ENCODE measurements at places on chromosomes 2 and 18.

GRCh38 chr18:3225588-3225987 is 5.8 kb upstream of the MYOM1 start:
- DNase-seq = no peak

GRCh38 chr18:26940744-26941398 is 75.4 kb upstream of the AQP4 start:
- DNase-seq = no peak

DNA sequence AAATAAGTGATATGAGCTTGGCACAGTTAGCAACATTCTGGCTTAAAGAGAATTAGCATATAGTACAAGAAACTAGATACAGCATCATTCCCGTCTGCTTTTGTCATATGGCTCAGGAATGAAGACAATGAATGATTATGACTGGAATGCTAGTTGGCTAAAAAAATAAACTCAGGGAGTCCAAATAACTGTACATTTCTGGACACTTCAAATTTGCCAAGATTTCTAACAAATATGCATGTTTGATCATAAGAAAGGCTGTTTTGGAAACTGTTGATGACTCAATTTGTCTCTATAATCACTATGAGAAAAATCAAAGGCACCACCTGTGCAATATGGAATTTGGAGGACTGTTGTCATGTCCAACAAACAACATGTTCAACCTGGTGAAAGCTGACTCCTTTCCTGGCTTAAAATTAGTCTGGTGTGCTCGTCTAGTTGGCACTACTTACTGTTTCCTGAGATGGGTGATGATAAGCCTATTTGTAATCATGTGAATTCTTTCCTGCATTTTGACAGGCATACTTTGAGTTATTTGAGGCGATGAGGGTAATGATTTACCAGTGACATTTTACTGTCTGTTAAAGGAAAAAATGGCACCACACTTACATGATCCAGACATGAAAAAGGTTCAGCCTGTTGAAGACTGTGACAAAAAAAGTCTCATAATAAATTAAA is 133.9 kb upstream of the CDH20 start:
- DNase-seq = no peak

DNA sequence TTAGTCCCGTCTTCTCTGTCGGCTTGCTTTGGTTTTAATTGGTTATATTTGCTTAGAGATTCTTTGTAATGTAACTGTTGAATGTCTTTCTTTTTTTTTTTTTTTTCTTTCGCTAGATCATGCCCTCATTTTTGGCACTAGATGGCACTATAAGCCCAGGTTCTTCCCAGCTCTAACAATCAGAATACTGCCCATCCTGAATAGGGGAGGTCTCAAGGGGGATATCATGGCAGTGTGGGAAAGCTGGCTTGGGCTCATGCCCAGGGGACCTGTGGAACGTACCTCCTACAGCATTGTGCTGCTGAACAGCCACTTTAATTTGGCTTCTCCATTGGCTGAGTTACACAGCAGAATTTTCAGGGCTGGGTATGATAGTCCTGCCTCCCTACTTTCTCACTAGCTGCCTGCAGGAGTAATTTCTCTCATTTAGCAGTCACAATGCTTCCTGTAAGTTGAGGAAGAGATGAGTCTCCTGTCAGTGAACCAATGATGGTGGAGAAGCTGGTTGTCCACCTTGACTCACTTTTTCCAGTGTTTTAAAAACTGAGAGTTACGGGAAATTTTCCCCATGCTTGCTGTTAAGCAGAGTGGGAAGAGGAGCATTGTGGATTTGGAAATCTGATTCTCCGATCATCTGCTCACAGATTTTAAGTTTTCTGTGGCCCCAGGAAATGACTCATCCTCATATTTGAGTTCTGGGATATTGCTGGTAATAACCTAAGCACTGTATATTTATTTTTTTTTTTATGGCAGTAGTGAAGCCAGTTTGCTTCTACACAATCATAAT is 47.2 kb downstream of the RAD51AP2 start:
- no peak for DNase-seq

DNA sequence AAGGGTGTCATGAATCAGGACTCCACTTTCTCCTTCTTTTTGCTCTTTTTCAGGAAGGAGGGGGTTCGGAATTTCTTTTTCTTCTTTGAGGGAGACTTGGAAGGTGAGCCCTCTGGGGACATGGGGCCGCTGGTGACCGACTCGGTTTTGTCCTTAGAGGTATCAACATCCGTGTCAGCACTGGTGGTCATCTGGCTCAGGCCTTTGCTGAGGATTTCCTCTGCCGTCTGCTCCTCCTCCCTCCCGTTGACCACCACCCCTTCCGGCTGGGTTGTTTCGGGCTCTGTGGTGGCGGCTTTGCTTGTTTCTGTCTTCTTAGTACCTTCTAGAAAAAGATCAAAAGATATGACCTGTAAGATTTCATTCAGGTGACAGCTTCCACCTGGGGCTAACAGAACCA is 104.6 kb downstream of the ADD2 start:
- no peak for DNase-seq

- DNase-seq = no peak
These were observed 42.0 kb upstream of the MYL1 start for GRCh38 chr2:210356944-210357343.

- DNase-seq = no peak
These were observed 300.0 kb upstream of the PIK3C3 start for GRCh38 chr18:41655074-41655473.

GRCh38 chr18:49652881-49653724 is 91.2 kb downstream of the LIPG start:
- no peak for DNase-seq

DNA sequence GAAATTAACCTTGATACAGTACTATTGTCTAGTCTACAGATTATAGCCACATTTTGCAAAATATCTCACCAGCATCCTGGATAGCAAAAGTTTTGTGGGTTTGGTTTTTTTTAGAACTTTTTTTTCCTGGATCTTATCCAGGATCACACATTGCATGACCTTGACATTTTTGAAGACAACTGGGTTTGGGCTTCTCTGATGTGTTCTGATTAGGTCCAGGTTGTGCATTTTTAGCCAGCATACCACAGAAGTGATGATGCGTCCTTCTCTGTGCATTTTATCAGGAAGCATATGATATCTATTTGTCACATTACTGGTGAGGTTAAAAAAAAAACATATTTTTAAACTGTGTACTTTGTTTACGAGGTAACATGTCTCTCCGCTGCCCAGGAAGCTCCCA is 221.0 kb upstream of the OSR1 start:
- DNase-seq = no peak

GRCh38 chr2:46351750-46352138 is 54.5 kb downstream of the EPAS1 start:
- DNase-seq = peak; percentile 36

GRCh38 chr2:104504331-104505073 is 349.4 kb upstream of the POU3F3 start:
- DNase-seq = no peak

DNA sequence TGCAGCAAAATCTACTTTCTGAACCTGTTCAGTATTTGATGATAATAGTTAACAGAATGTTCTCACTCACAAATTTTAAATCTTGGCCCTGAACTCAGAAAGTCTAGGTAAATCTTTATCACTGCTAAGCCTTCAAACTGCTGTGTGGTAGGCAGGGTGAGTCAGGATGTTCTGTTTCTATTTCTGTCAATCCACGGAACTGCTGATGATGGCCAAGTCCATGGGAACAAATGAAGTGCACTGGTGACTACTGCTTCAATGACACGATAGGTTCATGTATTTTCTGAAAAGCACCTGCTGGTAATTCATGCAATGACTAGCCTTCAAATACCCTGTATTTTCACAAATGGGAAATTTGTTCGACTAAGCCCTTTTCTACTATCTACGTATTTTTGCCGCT is 14.2 kb downstream of the NIFK start:
- DNase-seq = no peak

DNA sequence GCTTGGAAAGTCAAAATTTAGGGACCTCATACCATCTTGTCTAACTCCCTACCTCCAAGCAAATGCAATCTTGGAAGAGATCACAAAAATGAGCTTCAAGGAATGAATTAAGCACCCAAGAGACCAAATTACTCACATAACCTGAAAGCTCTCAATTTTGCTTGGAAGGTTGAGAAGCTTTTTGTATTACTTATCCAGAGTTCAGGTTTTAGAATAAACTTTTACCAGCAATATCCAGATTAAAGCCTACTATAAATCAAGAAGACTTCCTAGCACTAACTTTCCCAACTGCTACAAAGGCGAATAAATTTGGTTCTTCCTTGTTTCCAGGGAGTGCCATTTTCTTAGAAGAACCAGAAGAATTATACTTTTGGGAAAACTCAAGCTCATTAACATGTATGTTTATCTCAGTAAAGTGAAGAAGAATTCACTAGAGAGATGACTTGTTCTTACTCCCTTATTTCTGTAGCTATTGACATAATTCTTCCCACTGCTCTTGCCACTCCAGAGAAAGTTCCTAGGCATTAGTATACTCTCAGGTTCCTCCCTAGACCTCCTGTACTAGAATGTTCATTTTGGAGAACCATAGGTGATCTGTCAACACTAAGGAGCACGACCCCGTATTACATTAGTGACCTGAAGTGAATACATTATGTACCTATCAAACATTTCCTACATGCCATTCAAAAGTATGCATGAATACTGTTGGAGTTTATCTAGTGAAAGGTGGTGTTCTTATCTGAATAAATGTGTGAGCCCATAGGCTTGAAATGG is 18.0 kb upstream of the STPG4 start:
- DNase-seq = no peak

GRCh38 chr18:74281011-74281979 is 10.5 kb downstream of the CYB5A start:
- DNase-seq = no peak

- DNase-seq = no peak
These were observed 27.1 kb upstream of the TGIF1 start for GRCh38 chr18:3422905-3423304.

- no peak for DNase-seq
These were observed 46.8 kb downstream of the FECH start for GRCh38 chr18:57539702-57540101.

- no peak for DNase-seq
These were observed 101.4 kb upstream of the POU3F3 start for GRCh38 chr2:104752504-104752903.

DNA sequence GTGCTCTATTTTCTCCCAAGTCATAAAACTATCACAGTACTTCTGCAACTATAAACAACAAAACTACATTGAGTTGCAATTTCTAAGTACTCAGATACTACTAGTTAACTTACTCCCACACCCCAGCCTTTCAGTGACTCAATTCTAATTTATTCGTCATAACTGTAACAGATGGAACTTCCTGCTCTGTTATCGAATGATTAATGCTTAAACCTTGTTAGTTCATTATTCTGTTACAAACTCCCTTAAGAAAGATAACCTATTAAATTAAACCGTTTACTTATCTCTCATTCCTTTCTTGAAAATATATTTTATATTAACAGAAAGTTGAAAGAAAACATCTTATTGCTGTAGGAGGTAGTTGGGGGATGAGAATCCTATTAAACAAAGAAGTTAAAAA is 17.0 kb downstream of the TNFAIP6 start:
- no peak for DNase-seq

DNA sequence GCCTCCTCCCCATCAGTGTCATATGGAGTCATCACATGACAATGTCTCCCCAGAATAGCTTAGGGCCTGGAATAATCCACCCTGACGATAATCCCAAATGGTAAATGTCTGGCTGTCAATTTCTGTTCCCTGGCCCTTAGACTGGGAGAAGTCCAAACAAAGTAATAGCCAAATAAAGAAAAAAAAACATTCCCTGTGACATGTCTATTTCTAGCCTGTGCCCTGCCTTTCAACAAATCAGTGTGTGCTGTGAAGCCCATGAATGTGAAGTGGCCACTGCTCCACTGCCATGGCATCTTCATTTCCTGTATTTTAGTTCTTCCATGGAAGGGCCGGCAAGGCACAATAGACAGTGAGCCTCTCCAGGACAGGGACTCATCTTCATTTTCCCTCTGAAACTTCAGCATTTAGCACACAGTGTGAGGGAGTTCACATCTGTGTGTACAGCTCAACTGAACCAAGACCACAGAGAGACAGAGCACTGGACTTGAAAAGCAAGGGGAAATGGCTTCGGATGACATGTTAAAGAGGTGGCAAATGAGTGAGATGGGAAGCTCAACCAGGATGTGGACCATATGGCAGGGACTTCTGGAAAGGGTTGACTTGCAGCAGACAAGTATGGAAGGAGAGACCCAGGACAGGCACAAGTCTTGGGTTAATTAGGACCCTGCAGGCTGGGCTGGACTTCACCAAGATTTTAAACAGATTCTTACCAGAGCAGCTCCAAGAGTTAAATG is 140.0 kb downstream of the ANTXR1 start:
- DNase-seq = no peak

GRCh38 chr2:126707191-126707590 is 51.2 kb downstream of the GYPC start:
- DNase-seq = no peak

GRCh38 chr2:63663013-63663864 is 74.5 kb downstream of the MDH1 start:
- no peak for DNase-seq

DNA sequence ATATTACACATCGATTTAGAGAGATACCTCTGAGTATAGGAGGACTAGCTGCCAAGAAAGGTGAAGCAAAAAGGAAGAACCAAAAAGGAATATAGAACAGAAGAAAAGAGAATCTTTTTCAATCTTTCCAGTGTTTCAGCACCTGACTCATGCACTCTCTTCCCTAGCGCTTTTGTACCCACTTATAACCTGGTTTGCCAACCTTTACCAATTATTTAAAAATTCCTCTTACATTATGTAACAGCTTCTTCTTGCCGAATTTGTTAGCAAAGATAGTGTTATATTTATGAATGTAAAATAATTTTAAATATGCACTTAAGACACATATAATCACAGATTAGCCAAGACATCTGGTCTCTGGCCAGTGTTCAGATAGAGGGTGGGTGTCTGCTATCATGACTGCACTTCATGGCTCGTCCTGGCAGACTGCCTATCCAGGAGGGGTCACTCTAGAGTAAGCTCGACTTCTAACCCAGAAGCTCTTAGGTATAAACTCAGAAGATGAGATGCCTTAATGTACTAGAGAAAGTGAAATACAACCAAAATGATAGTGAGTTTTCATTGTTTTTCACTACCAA is 122.9 kb downstream of the ATAD2B start:
- DNase-seq = no peak

DNA sequence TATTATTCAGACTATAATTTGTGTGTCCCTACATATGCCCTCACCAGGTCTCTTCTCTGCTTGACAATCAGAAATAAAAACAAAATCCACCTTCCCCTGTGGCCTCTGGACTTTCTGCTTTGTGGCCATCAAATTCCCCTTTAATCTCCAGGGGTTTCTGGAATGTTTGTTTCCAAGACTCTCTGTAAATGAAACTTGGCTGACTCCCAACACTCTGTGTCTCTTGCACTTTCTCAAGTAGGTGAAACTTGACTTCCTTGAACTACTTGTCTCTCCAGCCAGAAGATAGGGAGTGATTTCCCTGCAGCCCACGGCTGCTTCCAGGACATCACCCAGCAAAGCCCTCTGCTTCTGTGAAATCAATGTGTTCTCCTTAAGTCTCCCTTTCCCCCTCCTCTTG is 54.1 kb upstream of the AQP4 start:
- no peak for DNase-seq

DNA sequence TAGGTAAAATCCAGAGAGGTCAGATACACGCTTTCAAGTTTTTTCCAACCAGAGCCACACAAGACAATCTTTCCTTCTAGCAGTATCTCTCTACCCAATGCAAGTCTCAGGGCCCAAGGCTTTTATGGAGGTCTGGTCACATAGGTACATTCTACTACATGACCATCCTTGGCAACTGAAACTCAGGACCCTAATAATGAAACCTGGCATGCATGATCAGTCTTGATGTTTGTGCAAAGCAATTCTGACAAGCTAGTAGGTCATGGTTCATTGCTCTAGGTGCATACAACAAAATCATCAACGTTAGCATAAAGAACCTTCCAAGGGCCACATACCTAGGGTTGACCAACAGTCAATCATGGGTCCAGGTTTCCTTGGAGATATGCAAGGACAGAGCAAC is 33.2 kb upstream of the CCDC88A start:
- DNase-seq = no peak
